Activated naive CD8-positive, alpha-beta T cell treated with anti-CD3 and anti-CD28 coated beads for 36 hours (primary cell): ENCODE measurements at places on chromosomes 16 and 17. TPM values are rescaled to one million over a fixed set of nuclear protein-coding genes. Genes with fewer than 3 reads are reported as not detected.

- no peak overlapping the region for H3K4me3 ChIP-seq
- H3K4me1 ChIP-seq, result peaks cover 30% of the 10 kb centered on the region
- no peak for DNase-seq
- H3K27ac ChIP-seq, result no peak overlapping the region
Observed at GRCh38 chr17:7468804-7469389, 10.5 kb downstream of the ZBTB4 start.

CDH13 gene
- total RNA-seq, result not detected

SLC35G6 gene
- total RNA-seq, result not detected

DNA sequence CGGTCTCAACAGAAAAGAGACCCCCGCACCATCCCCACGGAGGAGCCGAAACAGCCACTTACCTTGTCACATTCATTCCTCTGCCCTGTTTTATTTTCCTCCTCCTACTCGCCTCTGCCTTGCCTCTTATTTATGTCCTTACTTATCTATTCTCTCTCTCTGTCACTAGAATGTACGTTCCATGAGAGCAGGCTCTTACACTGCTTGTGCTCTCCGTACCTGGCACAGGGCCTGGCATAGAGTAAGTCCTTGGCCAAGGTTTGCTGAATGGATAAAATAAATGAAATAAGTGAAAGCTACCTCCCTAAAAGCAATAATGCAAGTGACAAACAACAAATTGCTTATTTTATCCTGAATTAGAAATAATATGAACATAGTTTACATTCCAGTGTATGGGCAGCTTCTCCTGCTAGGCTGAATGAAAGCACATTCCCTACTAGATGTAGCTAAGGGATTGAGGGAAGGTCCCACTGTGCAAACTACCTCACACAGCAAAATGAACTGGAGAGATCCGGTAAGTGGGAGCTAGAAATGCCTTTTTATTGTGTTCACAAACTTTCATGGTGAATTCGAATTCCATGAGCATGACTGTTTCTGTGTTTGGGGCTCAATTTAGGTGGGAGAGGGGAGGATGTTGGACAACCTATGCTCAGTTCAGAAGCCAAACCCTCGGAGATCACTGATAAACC is 173.1 kb downstream of the PARN start:
- peaks cover 7% of the 10 kb centered on the region for H3K4me1 ChIP-seq
- DNase-seq, result no peak
- H3K36me3 ChIP-seq, result peaks cover 12% of the 10 kb centered on the region
- no peaks in the 10 kb centered on the region for H3K27me3 ChIP-seq
- no peak overlapping the region for H3K27ac ChIP-seq

- H3K27ac ChIP-seq, result no peak overlapping the region
- DNase-seq, result no peak
- H3K4me3 ChIP-seq, result no peak overlapping the region
- H3K36me3 ChIP-seq, result no peaks in the 10 kb centered on the region
Observed at GRCh38 chr17:50212121-50212843, 10.9 kb upstream of the COL1A1 start.

GRCh38 chr17:17882082-17882581 is 45.3 kb upstream of the SREBF1 start:
- no peak for DNase-seq
- no peaks in the 10 kb centered on the region for H3K4me1 ChIP-seq
- H3K36me3 ChIP-seq, result no peaks in the 10 kb centered on the region

SLC38A8 gene
- total RNA-seq, result not detected

TMEM238L gene
- not detected for total RNA-seq

- peaks cover 5% of the 10 kb centered on the region for H3K4me1 ChIP-seq
- DNase-seq, result no peak
- no peaks in the 10 kb centered on the region for H3K27me3 ChIP-seq
- no peaks in the 10 kb centered on the region for H3K36me3 ChIP-seq
- no peak overlapping the region for H3K27ac ChIP-seq
Observed at GRCh38 chr16:70706948-70707465, 21.2 kb upstream of the MTSS2 start.

GRCh38 chr16:16867973-16868372 is 489.0 kb downstream of the NPIPA7 start:
- no peaks in the 10 kb centered on the region for H3K4me1 ChIP-seq
- H3K4me3 ChIP-seq, result no peak overlapping the region
- peaks cover 14% of the 10 kb centered on the region for H3K27me3 ChIP-seq
- H3K27ac ChIP-seq, result no peak overlapping the region
- H3K36me3 ChIP-seq, result no peaks in the 10 kb centered on the region

DNA sequence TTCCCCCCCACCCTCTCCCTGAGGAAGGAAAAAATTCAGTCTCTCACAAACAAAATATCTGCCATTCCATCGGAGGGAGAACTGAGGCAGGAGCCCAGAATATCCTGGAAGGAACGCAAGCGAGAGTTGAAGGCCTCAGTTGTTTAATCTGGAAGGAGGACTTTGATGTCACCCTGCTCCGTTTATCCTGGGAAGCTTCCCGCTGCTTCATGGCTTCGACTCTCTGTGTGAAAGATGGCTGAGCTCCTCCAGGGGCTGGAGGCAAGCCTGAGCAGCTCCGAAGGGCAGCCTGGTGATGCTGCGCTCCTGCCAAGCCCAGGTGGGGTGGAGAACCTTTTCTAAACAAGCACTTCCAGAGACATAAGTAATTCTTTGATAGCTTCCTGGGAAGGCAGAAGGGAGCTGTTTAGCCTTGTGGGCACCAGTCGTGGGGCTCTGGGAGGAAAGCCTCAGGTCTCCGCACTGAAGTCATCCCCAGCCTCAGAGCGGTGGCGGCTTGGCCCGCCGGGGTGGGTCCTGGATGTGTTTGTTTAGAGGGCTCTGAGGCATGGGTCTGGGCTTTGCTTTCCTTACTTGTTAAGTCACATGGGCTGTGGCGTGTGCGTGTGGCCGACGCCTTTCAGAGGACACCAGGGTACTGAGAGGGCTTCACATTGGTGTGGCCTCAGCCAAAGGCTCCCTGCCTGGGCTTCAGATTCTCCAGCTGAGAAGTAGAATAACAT is 7.9 kb downstream of the NKD1 start:
- no peak overlapping the region for H3K4me3 ChIP-seq
- H3K27me3 ChIP-seq, result no peaks in the 10 kb centered on the region
- DNase-seq, result no peak
- H3K4me1 ChIP-seq, result no peaks in the 10 kb centered on the region

DNA sequence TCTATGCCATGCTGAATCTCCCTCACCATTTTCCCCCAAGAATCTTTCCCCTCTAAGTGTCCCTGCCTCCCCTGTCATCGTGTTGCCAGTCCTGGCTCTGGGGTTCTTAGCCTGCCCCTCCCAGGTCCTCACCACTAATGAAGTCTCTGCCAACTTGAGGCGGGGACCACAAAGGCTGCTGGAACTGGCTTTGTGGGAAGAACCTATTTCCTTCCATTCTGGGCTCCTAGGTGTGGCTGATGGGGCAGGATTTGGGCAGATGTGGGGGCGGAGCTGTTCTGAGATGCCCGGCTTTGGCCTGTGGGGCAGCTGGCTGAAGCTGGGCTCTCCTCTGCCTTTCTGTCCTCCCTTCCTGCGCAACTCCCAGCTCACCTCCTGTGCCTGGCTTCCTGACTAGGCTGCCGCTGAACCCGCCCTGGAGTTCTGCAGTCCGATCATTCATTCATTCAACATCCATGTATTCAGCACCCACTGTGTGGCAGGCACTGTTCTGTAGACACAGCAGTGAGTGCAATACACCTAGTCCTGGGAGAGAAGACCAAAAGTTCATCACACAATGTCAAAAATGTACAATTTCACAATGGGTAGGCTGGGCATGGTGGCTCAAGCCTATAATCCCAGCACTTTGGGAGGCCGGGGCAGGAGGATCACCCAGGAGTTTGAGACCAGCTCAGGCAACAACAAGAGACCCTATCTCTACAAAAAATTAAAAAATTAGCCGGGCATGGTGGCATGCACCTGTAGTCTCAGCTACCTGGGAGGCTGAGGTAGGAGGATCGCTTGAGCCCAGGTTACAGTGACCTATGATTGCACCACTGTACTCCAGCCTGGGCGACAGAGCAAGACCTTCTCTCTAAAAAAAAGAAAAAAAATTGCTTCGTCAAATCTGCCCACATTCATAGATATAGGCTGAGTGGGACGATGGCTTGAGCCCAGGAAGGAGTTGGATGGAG is 1.9 kb upstream of the SNN start:
- H3K4me1 ChIP-seq, result peaks cover 53% of the 10 kb centered on the region
- no peaks in the 10 kb centered on the region for H3K27me3 ChIP-seq
- H3K36me3 ChIP-seq, result peaks cover 4% of the 10 kb centered on the region
- H3K27ac ChIP-seq, result no peak overlapping the region
- H3K4me3 ChIP-seq, result peak overlapping the region; percentile 50
